ENCODE measurements at places on chromosomes 2 and 18.

- no peak for DNase-seq
Observed at GRCh38 chr2:239893236-239893515, 132.0 kb downstream of the NDUFA10 start.

DNA sequence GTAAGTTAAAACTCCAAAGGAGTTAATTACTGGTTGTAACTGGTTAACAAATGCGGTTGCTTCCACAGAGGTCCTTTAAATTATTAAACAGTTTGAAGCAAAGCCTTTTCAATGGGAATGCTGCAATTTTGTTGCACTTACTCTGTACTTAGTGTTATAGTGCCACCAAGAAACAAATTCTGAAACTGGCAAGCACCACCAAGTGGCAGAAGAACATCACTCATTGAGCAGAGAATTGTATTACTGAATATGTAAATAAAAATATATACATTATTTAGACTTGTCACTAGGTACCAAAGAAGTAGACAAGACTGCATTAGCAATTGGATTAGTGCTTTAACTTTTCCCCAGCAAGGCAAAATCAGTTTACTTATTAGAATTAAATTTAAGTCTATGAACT, 2.6 kb upstream of the TMEFF2 start:
- DNase-seq = no peak

GRCh38 chr2:46563186-46563585, 83.8 kb downstream of the TMEM247 start:
- DNase-seq = no peak

GRCh38 chr2:158810731-158811460, 15.8 kb downstream of the DAPL1 start:
- no peak for DNase-seq

DNA sequence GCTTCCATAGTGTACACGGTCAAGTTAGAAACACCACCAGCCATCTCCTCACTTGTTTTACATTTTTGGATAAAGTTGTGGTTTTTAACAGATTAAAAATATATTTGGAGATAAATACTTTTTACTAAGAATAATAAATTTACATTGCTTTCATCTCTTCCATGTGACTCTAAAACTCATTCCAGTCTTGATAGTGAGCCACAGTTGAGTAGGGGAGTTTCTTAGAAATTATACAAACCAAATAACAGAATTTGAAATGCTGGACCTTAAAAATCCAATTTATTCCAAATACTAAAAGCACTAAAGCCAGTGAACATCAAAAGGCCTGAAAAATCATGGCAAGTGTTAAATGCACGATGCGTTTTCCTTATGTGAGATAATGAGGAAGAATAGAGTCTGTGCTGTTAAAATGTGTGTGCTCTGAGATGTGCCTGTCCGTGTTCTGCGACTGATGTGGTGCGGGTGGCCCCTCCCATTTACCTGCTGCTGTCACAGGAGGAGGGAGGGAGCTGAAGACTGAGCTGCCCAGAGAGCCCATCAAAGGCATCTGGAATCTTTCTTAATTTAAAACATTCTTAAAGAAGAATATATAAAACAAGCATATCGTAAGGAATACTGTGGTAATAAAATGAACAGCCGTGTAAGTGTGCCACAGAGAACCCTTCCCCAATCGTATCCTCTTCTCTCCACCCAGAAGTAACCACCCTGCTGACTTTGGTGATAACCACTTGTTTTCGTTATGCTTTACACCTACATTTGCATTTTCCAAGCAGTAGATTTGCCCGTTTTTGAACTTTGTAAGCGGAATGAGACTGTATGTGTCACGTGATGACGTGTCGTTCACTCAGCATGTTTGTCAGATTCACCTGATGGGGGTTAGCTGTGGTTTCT, 57.0 kb upstream of the TXNDC2 start:
- DNase-seq = no peak

- DNase-seq = no peak
Observed at GRCh38 chr2:220509096-220509757, 881.8 kb downstream of the SLC4A3 start.

GRCh38 chr2:73175663-73176204, 26.6 kb upstream of the NOTO start:
- DNase-seq = peak; percentile 79

GRCh38 chr2:156145976-156146375, 186.5 kb downstream of the NR4A2 start:
- DNase-seq = no peak

DNA sequence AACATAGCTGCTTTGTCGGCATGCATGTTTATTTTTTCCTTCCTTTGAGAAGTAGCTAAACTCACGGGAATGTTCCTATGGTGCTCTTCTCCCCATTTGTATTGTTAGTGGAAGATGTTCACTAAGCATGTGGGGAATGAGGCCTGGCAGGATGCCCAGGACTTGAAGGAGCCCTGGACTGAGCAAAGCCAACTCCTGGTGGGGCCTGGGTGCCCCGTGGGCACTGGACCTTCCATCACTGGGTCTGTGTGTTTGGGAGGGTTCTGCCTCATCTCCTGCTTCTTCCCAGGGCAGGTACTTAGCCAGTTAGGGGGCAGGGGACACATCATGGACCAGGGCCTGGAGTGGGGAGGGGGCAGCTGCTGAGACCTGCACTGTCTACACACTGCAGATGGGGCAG, 49.3 kb downstream of the ACAA2 start:
- DNase-seq = no peak

DNA sequence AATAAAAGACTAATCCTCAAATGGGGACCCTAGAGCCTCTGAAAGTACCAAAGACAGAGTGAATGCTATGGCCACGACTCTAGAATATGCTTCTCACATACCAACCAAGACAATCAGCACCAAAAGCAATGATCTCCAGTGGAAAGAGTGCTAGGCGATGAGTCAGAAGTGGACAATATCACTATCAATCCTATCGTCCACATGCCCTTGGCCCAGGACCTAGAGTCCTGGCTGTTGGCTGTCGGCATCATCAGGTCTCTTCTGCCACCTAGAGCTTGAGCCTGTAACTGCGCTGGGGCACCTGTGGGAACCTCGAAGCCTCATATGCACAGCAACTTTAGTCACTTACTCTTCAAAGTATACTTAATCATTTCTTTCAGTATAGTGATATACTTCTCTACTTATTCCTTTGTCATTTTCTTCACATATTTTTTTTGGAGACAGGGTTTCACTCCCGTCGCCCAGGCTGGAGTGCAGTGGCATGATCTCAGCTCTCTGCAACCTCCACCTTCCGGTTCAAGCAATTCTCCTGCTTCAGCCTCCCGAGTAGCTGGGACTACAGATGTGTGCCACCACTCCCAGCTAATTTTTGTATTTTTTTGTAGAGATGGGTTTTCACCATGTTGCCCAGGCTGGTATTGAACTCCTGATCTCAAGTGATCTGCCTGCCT, 29.7 kb downstream of the NOL10 start:
- peak; percentile 58 for DNase-seq

GRCh38 chr2:127043367-127044164, 63.4 kb downstream of the BIN1 start:
- DNase-seq = no peak

GRCh38 chr18:34729740-34730355, 19.8 kb downstream of the DTNA start:
- no peak for DNase-seq

GRCh38 chr2:144441711-144442141, 78.2 kb downstream of the ZEB2 start:
- DNase-seq = no peak

GRCh38 chr2:156399224-156399949, 36.8 kb upstream of the GPD2 start:
- DNase-seq = no peak

GRCh38 chr2:191443446-191443845, 198.2 kb downstream of the MYO1B start:
- no peak for DNase-seq

DNA sequence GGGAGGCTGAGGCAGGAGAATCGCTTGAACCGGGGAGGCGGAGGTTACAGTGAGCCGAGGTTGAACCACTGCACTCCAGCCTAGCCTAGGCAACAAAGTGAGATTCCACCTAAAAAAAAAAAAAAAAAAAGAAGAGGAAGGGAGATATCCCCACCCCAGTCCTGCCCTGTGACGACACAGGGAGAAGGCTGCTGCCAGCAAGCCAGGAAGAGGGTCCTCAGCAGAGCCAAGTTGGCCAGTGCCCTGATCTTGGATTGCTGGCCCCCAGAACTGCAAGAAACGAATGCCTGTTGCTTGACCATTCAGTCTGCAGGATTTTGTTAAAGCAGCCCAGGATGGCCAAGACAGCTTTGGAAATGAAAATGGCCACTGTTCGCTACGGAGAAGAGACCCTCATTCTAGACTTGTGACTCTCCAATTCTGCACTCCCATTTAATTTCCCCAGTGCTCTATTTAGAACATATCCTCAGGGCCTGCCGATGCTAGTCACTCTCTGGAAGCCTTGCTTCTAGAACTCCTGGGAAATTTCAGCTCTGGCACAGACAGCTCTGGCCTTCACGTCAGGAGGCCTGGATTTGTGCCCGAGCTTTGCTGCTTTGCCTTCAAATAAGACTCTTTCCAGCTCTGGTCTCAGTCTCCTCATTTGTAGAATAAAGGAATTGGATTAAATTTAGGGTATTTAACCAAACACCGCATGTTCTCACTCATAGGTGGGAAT, 15.7 kb upstream of the AMMECR1L start:
- no peak for DNase-seq

- no peak for DNase-seq
Observed at GRCh38 chr2:16816016-16816415, 150.4 kb upstream of the CYRIA start.

- DNase-seq = no peak
Observed at GRCh38 chr2:177265824-177266817, 1.6 kb upstream of the NFE2L2 start.

- no peak for DNase-seq
Observed at GRCh38 chr2:241931976-241932898, 62.7 kb downstream of the RTP5 start.

DNA sequence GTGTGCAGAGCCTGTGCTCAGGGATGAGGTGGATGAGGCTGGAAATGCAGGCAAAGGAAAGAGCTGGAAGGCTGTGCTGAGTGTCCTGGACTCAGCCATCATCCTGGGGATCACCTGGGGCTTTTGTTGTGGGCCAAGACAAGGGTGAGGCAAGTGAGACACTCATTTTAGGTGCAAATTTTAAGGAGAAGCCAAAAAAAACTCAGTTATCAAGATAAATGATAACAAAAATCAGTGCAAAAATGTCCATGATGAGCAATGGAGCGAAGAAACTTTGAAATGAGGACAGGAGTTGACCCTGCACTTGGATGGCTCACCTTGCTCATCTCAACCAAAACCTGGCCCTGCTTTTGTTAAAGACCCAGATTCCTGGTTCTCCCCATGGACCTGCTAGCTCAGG, 141.9 kb downstream of the MYCN start:
- DNase-seq = no peak

DNA sequence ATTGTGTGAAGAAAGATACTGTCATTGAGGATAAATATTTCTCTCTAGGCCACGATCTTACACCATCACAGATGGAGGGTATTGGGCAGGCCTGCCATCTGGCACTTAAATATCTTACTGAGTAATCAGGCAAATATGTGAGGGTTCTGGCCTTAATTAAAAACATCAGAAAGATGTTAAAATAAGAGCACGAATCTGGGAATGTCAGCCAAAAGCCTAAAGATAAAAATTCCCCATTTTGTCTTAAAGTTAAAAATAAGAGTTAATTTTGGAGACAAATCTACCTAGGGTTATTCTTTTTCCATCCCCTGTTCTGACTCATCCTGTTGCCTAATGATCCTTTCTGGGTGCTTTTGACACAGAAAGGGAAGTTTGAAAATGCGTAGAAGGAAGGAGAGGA, 121.0 kb downstream of the SUCLG1 start:
- no peak for DNase-seq

DNA sequence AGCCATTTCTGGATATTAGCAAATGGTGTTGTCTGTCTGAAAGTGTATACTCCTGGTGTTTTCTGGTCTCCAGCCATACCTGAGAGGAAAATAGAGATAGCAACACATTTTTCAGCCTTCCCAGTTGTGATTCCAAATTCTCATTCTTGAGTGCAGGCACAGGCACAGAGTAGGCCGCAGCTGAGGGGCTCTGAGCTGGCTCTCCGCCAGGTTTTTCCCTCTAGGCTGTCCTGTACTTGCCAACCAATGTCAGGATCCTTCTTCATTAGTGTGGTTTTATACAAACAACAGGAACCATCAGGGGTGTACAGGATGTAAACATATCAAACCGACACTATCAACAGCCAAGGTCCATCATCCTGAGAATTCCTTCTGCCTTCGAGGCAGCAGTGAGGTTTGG, 1733.6 kb upstream of the CELF4 start:
- DNase-seq = no peak

GRCh38 chr2:43251171-43251731, 24.8 kb upstream of the ZFP36L2 start:
- no peak for DNase-seq

- peak; percentile 40 for DNase-seq
Observed at GRCh38 chr2:128638341-128639119, 319.9 kb upstream of the HS6ST1 start.

GRCh38 chr2:25132299-25132635, 36.1 kb downstream of the POMC start:
- no peak for DNase-seq

DNA sequence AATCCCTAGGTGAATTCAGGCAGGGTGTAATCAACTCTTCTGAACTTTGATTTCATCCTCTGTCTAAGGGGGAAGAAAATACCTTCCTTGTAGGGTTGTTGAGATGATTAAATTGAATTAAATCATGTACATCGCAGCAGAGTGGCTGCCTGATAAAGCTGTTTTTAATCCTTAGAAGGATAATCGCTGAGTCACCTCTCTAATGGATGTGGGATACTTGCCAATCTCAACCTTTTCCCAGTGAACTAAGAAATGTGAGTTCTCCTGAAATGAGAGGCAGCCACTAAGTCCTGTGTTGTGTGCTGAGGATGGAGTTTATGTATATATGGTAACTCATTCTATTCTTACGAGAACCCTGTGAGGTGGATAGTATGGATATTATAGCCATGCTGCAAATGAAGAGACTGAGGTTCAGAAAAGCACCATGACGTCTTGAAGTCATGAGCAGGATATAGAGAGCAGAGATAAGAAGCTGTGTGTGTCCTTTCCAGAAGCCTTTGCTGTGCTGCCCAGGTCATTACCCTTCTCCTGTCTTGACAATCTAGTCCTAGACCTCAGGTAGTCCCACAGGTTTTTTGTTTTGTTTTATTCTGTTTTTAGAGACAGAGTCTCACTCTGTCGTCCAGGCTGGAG, 93.3 kb downstream of the HNRNPLL start:
- no peak for DNase-seq

DNA sequence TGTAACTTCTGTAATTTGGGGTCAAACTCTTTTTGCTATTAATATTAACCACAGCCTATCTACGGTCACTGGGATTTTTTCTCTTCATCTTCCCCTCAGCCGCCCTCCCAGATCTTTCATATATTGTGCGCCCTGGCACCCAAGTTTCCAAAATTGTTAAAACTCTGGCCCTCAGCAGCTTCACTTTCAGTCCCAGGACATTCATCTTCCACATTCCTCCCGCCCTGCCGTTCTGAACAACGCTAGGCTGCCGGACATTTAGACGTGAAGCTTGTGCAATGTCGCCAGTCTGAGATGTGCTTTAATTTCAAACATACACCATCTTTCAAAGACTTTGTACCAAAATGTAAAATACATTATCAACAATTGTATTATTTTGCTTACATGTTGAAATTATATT, 1.8 kb upstream of the TMEM18 start:
- DNase-seq = no peak

- peak; percentile 21 for DNase-seq
Observed at GRCh38 chr18:79200546-79201268, 131.5 kb downstream of the ATP9B start.
